Fibroblast of the conjunctiva (primary cell): ENCODE measurements at places on chromosomes 13 and 19.

- no peak for DNase-seq
Observed at GRCh38 chr13:112513761-112514160, 74.2 kb downstream of the TUBGCP3 start.

DNA sequence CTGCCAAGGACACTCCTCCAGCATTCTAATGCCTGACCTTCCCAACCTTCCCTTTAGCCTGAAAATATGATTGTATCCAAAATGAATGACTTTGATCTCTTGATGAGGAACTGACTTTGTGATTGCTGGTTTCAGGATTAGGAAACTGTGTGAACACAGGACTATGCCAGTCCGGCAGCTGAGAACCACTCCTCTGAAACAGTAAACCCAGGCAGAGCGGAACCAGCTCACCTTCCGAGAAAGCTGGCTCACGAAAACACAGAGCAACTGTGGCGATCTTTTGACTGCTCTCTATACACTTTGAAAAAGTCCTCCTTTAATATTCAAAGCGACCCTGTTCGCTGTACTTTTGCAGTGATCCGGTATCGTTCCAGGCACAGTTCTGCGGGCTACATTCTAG, 258.8 kb upstream of the IRS2 start:
- no peak for DNase-seq

- no peak for DNase-seq
Observed at GRCh38 chr13:40478775-40479174, 187.7 kb downstream of the FOXO1 start.

- no peak for DNase-seq
Observed at GRCh38 chr13:20803180-20803965, 29.6 kb upstream of the EEF1AKMT1 start.

- DNase-seq = no peak
Observed at GRCh38 chr13:87676254-87677042, 5.3 kb downstream of the SLITRK5 start.

GRCh38 chr19:4032436-4032835, 24.9 kb downstream of the PIAS4 start:
- no peak for DNase-seq

- no peak for DNase-seq
Observed at GRCh38 chr13:87661471-87661870, 9.7 kb upstream of the SLITRK5 start.

- DNase-seq = no peak
Observed at GRCh38 chr13:101390461-101390860, 25.8 kb downstream of the NALCN start.

DNA sequence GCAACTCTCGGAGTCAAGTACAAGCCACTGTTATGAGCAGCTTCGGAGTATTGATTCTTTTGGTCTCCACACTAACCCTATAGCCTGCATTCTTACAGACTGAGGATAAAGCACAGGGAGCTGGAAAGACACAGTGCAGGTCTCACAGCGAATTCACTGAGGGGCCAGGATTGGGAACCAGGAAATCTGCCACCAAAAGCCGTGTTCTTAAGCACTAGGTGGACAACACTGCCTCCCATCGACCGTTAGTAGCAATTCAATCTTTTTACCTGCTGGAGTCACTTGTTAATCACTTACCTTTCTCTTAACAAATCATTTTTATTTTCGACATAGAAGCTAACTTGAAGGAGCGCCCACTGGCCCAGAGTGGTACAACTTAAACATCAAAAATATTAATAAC, 6.3 kb downstream of the PMIS2 start:
- peak; percentile 35 for DNase-seq

DNA sequence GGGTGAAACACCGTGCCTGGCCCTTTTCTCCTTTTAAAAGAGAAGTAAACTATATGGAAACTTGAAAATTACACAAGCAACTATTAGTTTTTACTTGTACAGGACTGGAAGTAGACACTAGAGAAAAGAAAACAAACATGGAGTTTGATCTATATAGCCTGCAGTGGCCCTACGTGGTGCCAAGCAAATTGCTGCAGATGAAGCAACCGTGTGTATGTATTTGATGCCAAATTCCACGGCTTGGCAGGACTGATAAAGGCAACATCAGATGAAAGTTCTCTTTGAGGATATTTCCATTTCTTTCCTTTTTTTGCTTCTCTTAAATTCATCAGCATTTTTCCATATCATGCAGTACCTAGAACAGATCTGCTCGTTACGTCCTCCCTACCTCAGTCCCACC, 49.8 kb downstream of the ATP8A2 start:
- DNase-seq = no peak

- DNase-seq = no peak
Observed at GRCh38 chr19:47415953-47416642, 3.2 kb downstream of the MEIS3 start.

- no peak for DNase-seq
Observed at GRCh38 chr19:51712461-51713081, 11.2 kb downstream of the HAS1 start.

GRCh38 chr19:50843701-50844221, 10.4 kb upstream of the KLK15 start:
- no peak for DNase-seq

GRCh38 chr19:44672226-44672625, 944 bp downstream of the CEACAM19 start:
- no peak for DNase-seq

- no peak for DNase-seq
Observed at GRCh38 chr13:79725841-79726240, 244.9 kb downstream of the NDFIP2 start.

GRCh38 chr19:5184930-5185329, 155.7 kb downstream of the PTPRS start:
- no peak for DNase-seq

DNA sequence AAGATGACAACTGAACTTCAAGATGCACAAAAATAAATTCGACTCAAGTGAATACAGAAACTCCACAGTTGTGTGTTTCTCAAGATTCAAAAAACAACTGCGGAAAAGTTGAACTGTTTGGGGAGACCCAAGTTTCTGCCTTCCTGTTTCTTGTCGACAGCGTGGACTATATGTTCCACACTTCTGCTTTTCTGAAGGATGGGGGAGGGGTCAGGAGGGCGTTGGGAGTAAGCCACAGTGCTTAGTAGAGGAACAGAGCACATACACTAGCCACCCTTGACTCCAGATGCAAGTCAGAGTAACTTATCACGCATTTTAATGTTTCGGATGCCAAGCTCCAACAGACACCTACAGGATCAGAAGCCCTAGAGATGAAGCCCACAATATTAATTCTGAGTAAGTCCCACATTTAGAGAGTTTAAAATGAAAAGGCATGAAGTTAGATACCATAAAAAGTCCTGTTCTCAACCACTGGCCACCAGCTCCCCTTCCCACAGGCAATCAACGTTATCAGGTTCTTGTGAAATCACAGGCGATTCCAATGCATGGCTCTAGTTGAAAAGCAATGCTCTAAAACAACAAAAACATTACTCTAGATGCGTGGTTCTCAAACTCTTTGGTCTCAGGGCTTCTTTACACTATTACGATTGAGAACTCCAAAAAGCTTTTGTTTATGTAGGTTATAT, 4.2 kb downstream of the TUBGCP3 start:
- no peak for DNase-seq

DNA sequence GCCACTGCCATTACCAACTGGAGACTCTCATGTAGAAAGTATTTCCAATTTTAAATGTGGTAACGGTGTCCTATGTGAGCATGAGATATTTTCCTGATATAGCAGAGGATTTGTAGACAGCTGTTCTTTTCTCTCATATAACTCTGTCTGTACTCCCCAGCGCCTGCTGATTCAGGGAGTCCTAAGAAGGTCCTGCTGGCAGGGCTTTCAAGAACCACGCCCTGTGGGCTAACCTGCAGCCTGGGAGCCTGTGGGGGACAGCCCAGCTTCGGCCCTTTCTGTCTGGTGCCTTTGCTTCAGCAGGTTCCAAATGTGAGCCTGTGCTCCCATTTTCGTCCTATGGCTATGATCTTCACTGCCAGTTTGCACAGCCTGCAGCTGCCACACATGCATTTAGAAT, 316.8 kb downstream of the ATP8A2 start:
- DNase-seq = no peak

- no peak for DNase-seq
Observed at GRCh38 chr13:111330066-111330610, 9.7 kb downstream of the TEX29 start.

DNA sequence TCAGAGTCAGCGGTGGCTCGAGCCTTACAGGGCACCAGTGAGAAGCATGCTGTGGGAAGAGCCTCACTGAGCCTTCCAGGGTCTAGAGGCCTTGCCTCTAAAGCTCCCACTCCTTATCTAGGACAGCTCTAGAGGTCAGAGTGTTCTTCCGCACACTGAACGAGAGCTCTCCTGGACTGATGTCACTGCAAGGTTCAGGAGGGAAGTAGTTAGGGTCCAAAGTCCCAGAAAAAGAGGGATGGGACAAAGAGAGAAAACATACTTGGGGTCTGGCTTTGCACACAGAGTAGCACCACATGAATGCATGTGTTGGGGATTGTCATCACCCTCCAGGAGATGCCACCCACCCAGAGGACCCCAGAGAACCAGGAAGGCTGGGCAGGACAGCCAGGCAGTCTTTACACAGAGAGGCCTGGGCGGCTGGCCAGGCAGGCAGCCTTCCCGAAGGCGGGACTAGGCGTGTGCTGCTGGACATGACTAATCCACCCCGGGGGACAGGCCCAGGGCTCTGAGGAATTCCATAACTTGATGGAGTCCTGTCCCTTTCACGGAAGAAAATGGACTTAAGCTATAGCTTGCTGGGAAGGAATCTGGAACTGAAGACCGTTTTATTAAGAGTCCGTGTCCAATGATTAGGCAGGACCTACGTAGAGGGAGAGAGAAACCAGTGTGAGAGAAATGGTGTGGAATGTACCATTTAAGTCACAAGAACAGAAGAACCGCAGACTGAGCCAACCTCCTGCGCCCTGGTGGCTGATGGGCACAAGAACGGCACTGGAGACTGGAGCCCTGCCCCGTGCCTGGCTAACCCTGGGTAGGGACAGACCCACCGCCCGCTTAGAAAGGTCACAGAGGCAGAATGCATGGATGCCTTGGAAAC, 16.6 kb upstream of the EPHX3 start:
- peak; percentile 64 for DNase-seq

DNA sequence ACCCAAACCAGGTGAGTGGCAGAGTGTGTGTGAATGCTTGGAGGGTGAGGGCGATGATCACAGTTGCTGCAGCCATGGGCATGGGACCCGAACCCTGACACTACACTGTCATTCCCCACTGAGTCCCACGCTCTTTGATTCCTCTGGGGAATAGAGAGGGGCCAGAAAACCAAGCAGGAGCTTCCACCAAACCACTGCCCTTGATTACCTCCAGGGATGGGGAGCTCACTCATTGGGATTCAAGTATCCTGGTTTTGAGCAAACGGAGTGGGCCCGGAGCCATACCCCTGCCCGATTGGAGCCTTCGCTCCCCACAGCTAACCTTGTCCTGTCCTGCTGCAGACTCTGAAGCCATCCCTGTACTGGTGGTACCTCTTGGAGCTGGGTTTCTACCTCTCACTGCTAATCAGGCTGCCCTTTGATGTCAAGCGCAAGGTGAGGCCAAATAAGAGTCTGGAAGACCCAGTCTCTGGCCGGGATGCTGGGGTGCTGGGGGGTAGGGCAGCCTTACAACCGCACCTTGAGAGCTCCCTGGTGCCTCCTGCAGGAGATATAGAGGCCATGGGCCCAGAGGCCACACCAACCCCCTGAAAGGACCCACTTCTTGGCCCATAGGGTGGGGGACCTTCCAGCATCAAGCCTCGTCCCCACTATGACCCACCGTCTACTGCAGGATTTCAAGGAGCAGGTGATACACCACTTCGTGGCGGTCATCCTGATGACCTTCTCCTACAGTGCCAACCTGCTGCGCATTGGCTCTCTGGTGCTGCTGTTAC, 47.3 kb downstream of the CERS4 start:
- DNase-seq = no peak

GRCh38 chr13:87736849-87737385, 65.7 kb downstream of the SLITRK5 start:
- no peak for DNase-seq

DNA sequence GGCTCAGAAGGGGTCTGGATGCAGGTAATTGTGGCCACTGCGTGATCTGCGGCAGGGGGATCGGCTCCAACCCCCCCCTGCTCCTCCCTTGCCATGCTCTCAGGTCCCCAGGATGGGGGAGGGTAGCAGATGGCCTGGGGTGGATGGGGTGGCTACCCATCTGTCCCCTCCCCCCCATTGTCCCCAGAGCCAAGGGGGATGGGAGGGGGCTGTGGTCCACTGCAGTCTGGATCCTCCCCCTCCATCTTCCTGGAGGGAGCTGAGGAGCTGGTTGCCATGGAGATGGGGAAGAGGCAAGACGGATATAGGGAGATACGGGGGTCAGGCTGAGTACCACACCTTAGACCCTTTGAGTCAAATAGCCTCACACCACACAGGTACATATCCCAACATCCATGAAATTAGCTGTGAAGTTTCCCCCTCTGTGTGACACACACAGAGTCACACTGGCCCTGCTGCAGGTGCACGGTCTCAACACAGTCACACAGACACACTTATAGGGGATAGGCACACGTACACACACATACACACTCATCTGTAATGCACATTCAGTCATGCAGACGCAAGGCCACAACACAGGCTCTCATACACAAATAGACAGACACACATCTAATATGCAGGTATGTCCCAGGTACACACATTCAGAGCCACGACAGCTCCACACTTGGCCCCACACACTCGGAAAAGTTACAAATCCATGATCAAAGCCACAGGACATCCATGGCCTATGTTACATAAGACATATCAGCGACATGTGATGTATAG, 1.8 kb upstream of the NOVA2 start:
- DNase-seq = no peak

- DNase-seq = no peak
Observed at GRCh38 chr19:873084-873483, 13.6 kb downstream of the CFD start.

DNA sequence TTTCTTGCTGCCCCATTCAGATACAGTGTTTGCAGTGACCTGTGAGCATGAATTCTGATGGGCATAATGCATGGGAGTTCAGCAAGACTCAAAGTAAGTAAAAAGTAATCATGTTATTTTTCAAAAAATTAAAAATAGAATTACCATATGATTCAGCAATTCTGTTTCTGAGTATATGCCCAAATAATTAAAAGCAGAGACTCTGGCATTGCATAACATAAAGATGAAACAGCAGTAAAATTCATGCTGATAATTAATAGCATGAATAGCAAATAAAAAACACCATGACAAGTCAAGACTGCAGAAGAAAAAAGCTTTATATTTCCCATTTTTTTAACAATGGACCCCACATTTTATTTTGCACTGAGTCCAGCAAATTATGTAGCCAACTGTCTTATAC, 21.3 kb downstream of the RNF6 start:
- DNase-seq = no peak

DNA sequence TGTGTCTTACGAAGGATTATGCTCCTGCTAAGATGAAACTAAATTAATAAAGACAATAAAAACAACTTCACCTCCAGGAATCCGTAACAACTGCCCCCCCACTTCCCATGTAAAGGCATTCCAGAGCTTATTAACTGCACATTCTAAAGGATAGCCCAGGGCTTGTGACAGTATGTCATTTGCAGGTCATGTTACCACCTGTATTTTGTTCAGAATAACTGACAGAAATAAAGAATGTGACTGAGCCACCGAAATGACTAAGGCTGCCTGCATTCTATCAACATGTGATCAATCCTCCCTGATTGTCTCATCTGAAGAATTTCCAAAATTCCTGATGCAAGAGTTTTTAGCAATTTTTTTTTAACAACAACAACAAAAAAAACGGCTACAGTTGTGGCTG, 117.2 kb downstream of the MIPEP start:
- no peak for DNase-seq
